Muscle of leg (tissue), 16 donors: ENCODE measurements at places on chromosomes 2 and 18. TPM values are rescaled to one million over a fixed set of nuclear protein-coding genes. Genes with fewer than 3 reads are reported as not detected.

- DNase-seq, result peak; percentile 30
Measured at GRCh38 chr2:172836347-172836821, 100.7 kb downstream of the RAPGEF4 start.

CGREF1 gene
- 6.7 TPM for total RNA-seq

- no peak for DNase-seq
Measured at GRCh38 chr2:126916744-126917143, 18.1 kb downstream of the TEX51 start.

- DNase-seq, result no peak
Measured at GRCh38 chr2:204686406-204686805, 141.1 kb downstream of the PARD3B start.

GRCh38 chr2:17506736-17507616 is 11.3 kb downstream of the RAD51AP2 start:
- DNase-seq, result no peak

DNA sequence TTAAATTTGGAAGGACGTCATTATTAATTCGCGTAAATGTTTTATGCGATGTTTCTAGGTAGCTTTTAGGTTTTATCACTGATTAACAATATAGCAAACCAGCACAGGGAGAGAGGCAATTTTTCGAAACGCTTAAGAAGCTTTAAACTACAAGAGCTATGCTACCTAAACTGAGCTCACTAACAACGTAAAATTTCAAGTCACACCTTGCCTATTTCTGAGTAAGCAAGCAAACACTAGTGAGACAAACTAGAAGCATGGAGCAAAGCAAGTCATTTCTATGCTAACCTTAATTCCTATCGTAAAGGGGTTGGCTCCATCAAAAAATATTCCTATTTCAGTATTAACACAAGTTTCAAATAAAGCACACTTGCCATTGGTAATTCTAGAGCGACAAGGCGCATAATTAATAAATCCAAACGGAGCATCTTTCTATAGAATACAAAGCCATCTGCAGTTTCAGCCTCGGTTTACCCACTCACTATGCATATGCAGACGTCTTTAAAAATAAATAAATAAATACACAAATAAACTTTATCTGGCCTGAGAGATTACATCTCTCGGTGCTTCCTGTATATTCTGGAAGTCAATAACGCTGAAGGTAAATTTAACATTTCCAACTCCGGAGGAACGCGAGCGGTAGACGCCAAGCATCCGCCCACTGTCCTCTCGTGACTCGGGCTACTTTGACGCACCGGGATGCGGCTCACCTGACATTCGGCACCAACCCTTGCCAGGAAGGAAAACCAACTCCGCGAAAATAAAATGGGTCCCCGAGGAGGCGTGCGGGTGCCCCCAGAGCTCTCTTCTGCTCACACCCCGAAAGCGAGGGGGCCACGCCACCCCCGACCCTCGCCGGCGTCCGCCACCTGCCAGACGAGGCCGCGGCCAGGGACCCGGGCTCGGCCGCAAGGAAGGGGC is 947 bp downstream of the ITSN2 start:
- peak; percentile 56 for DNase-seq

DNA sequence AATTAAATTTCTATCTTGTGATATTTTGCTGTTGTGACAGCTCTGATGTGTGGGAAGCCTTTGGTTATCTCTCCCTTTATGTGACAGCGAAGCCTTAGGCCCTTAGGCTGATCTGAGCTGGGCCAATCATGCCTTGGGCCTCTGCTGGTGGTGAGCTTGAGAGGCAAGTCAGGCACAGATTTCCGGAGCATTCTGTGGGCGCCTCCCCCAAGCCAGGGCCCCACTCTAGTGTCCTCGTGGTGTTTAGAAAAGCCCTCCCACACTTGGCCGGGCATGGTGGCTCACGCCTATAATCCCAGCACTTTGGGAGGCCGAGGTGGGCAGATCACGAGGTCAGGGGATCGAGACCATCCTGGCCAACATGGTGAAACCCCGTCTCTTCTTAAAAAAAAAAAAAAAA is 239.8 kb downstream of the SH3RF3 start:
- DNase-seq, result no peak

CDKL4 gene
- total RNA-seq, result 3.2 TPM

CD207 gene
- total RNA-seq, result 0.13 TPM

- DNase-seq, result no peak
Measured at GRCh38 chr2:51068237-51068636, 36.3 kb upstream of the NRXN1 start.

GRCh38 chr2:42329736-42330135 is 31.3 kb downstream of the COX7A2L start:
- DNase-seq, result no peak

DNA sequence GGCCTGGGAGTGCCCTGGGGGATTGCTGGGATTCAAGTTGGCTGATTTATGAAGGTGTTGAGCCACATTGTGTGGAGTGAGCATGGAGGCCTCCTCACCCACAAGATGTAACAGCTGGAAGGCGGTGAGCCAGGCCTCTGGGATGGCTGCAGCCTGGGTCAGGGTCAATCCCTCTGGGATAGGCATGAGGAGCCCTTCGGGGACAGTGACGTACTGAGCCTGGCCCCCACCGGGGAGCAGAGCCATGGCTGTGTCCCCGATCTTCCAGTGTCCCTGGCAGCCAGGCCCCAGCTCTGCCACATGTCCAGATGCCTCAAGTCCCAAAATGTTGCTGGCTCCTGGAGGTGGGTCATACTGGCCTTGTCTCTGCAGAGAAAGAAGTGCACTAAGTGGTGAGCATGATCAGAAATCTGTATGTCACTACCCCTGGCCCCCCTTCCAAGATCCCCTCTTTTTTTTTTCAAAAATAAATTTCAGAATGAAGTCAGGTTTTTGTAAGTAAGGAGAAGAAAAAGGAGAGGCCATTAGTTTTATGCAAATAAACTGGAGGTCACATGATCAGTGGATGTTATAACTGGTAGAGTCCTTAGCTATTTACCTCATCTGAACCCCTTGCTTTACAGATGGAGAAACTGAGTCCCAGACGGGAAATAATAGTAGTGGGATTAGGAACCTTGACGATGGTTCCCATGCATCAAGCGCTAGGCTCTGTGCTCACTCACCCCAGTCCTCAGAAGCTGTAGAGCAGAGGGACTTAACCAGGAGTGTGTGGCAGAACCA is 1.7 kb downstream of the TP53I3 start:
- no peak for DNase-seq

GRCh38 chr2:21111012-21111411 is 12.8 kb upstream of the TDRD15 start:
- DNase-seq, result no peak

- peak; percentile 5 for DNase-seq
Measured at GRCh38 chr18:28863396-28863795, 686.5 kb upstream of the CDH2 start.

SERPINB11 gene
- total RNA-seq, result not detected

ERFE gene
- total RNA-seq, result 6.1 TPM

OSBPL1A gene
- total RNA-seq, result 67.1 TPM

GRCh38 chr2:155368934-155369333 is 670.4 kb downstream of the KCNJ3 start:
- peak; percentile 3 for DNase-seq

TMBIM1 gene
- 81.5 TPM for total RNA-seq

GRCh38 chr2:212484563-212485080 is 54.0 kb downstream of the ERBB4 start:
- DNase-seq, result peak; percentile 9

GRCh38 chr2:126704434-126705160 is 48.6 kb downstream of the GYPC start:
- peak; percentile 92 for DNase-seq

FAM110C gene
- total RNA-seq, result 0.71 TPM

GRCh38 chr2:23409248-23409647 is 24.3 kb downstream of the KLHL29 start:
- no peak for DNase-seq

DNA sequence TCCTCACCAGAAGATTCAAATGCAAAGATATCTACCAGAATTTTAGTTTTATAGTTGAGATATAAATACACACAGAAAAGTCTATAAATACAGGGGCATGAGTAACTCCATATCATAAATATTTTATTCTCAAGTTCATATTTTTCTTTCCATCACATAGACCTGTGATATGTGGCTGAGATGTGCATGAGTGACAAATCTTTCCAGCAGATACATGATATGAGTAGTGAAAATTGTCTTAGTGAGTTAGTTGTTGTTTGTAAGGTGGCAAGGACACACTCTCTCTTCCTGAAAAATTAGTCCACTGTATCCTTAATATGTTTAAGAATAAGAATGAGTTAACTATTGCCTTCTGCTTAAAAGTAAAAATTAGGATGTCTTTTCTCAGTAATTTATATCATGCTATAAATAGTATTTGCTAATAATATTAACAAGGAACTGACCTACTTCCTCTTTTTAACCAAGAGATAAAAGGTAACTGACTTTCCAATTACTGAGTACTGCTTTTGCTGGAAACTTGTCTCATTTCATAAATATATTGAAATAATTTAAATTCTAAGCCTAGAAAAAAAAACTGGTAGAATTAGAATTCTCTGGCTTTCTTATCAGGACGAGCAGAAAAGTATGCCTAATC is 85.2 kb upstream of the SESTD1 start:
- DNase-seq, result no peak

DNA sequence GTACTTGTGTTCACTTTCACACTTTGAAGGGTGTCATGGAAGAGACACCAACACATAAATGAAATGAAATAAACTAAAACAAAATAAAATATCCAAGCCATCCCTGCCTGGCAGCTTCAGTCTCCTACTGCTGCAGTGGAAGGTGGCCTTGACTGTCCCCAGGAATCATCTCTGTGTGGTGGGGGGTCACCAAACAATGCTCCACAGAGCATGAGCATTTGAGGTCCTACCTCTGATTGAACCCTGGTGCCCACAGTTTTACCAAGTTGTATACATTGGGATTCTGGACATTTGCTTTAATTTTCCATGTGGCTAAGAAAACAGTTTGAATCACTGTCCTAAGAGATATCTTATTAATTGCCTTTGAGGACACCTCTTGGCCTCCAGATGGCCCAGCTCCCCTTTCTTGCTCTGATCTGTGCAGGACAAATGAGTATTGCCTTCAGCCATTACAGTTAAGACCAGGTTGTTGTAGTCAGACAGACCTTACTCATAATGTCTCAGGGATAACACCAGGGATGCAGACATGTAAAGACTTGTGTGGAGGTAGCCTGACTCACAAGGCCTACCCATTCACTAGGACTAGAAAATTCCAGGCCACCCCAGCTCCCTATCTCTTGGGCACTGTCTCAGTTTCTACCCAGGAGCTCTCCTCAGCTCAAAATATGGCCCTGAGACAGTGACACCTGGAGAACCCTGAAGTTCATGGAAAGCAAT is 195.0 kb downstream of the MYCN start:
- no peak for DNase-seq

IL1RL1 gene
- 0.31 TPM for total RNA-seq

PFN4 gene
- 1.8 TPM for total RNA-seq

DNA sequence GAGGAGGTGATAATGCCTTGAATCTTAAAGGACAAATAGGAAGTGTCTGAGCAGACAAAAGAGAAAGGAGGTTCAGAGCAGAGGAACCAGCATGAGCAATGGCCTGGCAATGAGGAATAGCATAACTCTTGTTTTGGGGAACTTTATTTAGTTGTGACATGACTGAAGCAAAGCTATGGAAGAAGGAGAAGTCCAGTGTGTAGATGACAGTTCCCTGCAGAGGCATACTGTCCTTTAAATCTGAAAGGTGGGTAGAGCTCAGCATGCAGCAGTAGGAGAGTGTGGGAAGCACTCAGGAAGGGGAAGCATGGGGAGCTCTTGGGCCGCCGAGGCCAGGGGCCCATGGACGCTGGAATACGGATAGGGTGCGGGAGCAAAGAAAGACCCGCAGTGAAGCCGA is 173.8 kb downstream of the SEPTIN10 start:
- no peak for DNase-seq

- no peak for DNase-seq
Measured at GRCh38 chr2:34070196-34070595, 471.1 kb upstream of the FAM98A start.

NHEJ1 gene
- 14.1 TPM for total RNA-seq

GRCh38 chr2:106197878-106198277 is 3.8 kb upstream of the UXS1 start:
- DNase-seq, result peak; percentile 54

DNA sequence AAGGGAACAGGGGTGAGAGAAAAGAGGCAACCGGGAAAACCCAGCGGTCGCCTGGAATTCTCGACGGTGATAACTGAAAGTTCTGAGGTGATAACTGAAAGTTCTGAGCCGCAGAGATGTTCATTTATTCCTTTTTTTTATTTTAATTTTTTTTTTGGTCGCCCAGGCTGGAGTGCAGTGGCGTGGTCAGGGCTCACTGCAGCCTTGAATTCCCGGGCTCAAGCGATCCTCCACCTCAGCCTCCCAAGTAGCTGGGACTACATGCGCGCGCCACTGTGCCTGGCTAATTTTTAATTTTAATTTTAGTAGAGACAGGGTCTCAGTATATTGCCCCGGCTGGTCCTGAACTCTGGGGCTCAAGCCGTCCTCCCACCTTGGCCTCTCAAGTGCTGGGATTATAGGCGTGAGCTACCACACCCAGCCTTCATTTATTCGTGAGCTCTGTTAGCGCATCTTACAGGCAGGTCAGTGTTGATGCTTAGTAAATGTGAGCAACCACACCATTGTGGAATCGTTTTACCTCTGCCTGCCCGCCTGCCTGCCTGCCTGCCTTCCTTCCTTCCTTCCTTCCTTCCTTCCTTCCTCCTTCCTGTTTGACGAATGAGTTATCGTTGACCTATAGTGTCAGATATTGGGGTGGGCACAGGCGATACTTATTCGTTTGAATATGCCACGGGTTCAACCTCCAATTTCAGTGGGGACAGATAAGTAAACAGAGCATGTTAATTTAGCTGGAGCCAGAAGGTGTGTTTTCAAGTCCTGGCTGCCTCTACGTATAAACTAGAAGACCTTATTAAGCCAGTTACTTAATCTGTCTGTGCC is 557 bp upstream of the E2F6 start:
- no peak for DNase-seq
